HFF-Myc (cell line): ENCODE measurements at places on chromosomes 1 and 21.

DNA sequence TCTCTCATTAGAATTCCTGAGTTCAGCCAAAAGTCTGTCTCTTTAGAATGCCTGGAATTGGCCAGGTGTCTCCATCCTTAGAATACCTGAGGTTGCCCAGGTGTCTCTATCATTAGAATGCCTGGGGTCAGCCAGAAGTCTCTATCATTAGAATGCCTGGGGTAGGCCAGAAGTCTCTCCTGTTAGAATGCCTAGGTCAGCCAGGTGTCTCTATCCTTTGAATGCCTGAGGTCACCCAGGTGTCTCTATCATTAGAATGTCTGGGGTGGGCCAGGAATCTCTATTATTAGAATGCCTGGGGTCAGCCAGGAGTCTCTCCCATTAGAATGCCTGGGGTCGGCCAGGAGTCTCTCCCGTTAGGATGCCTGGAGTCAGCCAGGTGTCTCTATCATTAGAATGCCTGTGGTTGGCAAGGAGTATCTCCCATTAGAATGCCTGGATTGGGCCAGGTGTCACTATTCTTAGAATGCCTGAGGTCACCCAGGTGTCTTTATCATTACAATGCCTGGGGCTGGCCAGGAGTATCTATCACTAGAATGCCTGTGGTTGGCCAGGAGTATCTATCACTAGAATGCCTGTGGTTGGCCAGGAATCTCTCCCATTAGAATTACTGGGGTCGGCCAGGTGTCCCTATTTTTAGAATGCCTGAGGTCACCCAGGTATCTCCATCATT lies 43.0 kb downstream of the RNF187 start:
- no peak for DNase-seq

DNA sequence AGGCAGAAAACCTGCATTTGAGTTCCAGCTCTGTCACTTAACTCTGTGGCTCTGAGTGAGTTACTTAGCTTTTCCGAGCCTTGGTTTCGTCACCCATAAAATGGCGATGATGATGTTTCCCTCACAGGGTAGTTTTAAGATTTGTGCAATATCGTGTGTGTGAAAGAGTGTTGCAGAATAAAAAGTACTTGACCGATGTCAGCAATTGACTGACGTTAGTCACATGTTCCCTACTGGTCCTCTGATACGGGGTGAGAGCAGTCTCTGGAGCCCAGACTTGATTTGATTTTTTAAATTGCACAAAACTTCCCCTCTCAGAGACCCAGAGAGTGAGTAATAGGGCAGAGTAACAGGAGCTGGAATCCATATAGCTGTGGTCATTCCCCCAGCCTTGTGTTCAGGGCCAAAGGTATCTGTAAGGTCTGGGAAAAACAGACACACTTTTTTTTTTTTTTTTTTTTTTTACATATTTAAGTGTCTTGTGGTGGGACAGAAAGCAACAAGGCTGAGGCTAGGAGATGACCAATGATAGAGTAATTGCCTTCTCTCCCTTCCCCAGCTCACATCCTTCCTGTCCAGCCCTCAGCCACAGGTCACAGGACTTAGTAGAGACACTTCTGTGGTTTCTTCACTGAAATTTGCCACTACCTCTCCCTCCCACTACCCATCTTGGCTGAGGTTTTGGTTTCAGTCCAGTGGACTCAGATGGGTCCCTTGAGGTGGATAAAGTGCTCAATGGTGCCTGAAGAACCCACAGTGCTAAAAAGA lies 2.0 kb downstream of the FCER1G start:
- no peak for DNase-seq

GRCh38 chr1:243547891-243548290 lies 292.1 kb downstream of the SDCCAG8 start:
- DNase-seq, result no peak

DNA sequence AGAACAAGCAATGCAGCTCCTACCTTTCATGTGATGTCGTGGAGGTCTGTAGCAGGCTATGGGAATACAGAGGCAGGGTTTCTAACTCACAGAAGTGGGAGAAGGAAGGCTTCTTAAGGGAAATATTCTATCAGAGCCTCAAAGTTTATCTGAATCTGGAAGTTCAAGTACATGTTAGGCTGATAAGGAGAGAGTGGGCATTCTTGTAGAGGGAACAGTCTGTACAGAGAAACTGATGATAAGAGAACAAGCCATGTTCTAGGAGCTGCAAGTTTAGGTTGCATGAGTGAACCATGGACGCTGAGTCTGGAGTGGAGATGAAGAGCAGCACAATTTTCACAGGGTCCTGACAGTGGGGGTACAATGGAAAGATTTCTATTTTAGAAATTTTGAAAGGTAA lies 344.0 kb downstream of the CHRM3 start:
- DNase-seq, result no peak

DNA sequence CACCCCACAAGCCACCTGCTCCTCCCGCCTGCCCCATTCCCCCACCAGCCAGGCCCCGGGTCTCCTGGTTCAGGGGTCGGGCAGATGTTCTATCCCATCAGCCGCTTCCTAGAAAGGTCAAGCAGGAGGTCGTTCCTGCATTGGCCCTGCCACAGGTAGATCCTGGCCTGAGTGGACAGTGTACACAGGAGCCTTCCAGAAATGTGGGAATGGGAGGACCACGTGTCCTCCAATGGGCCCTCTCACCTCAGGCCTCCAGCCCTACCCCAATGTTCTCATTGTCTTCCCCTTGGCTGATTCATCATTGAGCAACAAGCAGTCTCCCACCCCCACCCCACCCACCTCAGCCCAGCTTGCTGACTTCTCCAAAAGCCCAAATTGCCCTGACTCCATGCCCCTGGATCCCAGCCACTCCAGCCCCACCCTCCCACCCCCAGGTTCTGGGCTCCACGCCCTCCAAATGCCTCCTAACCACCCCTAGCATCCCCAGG lies 2.1 kb downstream of the S100A16 start:
- no peak for DNase-seq

DNA sequence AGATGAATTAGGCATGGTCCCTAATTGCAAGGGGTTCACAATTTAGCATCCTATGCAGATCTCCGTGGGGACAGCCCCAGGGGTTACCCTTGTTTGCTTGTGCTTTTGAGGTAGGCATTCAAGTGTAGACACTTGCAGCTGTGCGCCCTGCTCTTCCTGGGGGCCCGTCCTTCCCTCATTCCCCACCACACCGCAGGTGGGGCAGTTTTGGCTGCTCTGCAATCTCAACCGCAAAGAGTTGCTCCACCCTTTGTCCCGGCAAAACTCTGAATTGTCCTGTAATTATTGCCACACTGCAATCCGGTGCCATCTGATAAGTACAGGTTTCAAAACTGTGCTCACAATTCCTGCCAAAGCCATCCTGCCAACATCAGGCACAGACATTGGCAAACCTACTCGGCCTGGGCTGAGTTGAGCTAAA lies 65.4 kb upstream of the LYST start:
- DNase-seq, result no peak

DNA sequence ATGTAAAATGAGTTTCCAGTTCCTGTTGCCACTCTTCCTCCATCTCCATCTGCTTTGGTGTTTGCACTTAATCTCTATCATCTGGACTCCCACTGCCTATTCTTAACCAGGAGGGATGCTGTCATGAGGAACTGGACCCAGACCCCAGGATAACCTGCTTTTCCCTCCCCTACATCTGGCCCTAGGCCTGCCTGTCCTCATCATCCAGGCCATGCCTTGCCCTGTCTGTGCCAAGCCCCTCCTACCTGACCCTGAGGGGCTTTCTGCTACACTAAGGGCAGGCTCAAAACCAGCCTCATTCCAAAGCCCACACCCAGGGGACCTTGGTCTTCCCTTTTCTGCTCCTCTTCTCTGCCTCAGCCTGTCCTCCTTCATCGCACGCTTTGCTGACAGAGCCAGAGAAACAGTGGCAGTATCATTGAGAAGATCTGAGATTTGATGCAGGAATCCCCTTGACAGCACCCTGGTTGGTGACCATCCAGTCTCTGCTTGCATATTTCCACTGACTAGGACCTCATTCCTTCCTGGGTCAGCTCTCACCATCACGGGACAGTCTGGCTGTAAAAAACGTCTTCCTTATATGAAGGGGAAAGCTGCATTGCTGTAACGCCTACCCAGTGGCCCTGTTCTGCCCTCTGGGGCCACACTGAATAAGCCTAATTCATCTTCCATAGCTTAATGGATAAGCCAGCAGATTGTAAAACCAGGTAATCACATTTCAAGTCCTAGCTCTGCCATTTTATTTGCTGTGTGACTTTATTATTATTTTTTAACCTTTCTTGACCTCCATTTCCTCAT lies 38.8 kb downstream of the PLXNA2 start:
- DNase-seq, result no peak

- DNase-seq, result no peak
Measured at GRCh38 chr1:155181371-155182051, 7.9 kb downstream of the TRIM46 start.

DNA sequence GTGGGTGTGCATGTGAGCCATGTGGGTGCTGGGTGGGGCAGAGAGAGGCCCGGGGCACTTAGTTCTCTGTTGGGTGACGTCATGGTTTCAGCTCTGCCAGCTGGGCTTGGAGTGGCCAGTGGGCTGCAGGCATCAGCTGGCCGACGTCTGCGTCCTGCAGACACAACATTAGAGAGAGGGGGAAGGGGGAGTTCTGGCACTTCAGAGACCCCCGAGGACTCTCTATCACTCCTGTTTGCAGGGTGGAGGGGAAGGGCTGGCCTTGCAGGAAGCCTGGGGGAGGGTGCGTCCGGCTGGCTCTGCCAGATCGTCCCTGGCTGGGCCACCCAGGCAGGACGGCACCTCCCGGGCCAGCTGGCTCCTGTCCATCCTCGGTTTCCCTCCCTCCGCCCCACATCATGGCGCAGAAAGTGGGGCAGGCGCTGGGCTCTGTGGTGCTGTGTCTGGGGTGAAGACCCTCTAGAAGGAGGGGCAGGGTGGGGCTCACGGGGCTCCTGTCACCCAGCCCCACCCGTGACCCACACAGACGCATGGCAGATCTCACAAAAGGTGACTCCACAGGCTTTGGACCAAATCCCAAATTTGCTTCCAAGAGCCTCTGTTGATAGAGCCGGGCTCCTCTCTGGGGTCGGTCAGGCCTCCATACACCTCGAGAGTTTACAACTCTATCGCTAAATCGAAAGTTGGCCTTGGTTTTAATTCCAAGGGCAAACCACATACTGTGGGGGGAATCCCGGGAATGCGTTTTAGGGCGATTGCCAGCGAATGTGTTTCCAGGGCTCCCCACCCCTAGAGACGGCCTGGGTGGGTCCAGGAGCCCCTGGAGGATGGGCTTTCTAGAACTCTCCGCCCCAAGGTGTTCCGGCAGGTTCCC lies 73.4 kb upstream of the TTC34 start:
- no peak for DNase-seq

- DNase-seq, result no peak
Measured at GRCh38 chr1:227766015-227766634, 30.9 kb downstream of the SNAP47 start.

- no peak for DNase-seq
Measured at GRCh38 chr1:67586596-67586995, 98.4 kb upstream of the GADD45A start.

GRCh38 chr1:219330001-219330400 lies 156.3 kb downstream of the LYPLAL1 start:
- DNase-seq, result no peak

- DNase-seq, result no peak
Measured at GRCh38 chr1:208188607-208189006, 55.6 kb downstream of the PLXNA2 start.

DNA sequence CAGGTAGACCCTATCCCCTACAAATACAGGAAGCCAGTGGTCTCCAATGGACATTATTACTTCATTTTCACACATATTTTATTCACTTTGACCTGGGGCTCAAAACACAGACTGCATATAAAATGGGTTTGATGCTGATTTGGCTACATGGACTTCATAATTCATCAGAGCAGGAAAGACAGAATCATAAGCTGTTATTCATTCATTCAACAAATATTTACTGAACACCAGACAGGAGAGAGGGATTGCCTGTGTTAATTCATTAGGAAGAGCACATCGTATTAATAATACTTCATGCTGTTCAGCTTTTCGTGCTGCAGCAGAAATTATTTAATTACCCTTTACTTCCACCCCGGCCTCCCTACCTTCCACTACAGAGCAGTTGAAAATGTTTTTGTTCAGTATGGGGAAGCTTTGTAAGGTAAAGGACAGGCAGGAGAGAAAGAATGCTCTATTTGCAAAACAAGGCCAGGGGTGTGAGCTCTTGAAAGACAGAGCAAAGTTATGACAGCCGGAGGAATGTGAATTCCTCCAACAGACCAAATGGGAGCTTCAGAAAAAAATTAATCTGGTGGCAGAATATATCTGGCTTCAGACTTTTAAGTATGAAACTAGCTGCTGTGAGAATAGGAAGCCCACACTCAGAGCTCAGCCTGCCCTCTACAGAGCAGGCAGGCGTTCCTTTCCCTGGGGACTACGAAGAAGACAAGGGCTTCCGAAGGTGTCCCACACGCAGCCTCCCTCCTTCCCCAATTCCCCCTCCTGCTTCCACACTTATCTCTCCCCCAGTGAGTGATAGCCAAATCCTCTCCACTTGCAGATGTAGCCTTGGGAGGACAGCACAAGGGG lies 58.0 kb downstream of the MDM4 start:
- no peak for DNase-seq

DNA sequence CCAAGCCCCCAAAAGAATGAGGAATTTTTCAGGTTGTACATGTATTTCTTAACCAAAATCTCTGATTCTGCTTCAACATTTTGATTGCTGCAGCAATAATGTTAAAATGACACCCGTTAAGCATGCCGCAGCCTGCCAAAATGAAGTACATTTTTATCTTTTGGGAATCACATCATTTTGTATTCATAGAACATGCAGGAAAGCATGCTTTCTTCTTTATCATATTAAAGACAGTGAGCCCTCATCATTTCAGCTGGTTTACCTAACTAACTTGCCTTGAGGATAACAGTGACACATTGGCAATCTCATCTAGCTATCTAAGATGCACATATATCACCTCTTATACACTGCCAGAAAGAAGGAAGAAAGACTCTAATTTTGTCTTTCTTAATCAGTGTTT lies 299.2 kb downstream of the LTN1 start:
- no peak for DNase-seq

DNA sequence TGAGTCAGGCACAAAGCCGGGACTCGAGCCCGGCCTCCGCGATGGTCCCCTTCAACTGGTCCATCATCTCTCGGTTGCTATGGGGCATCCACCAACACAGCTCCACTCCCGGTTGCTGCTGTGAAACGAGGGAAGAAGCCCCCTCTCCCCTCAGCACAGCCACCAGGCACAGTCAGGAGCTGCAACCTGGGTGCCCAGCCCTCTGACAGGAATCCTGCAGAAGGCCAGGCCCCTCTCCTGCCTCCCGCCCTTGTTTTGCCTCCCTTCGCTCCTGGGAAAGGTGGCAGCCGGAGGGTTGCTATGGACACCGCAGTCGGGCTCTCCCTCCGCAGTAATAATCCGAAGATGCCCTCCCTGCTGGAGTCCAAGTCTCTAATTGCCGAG lies 8.9 kb upstream of the KCNN3 start:
- DNase-seq, result no peak

- DNase-seq, result no peak
Measured at GRCh38 chr1:172851077-172851476, 192.2 kb downstream of the FASLG start.

- no peak for DNase-seq
Measured at GRCh38 chr1:204301171-204301957, 58.4 kb downstream of the PLEKHA6 start.
